ENCODE measurements at places on chromosomes 7 and 10. TPM values are rescaled to one million over a fixed set of nuclear protein-coding genes. Genes with fewer than 3 reads are reported as not detected.

DNA sequence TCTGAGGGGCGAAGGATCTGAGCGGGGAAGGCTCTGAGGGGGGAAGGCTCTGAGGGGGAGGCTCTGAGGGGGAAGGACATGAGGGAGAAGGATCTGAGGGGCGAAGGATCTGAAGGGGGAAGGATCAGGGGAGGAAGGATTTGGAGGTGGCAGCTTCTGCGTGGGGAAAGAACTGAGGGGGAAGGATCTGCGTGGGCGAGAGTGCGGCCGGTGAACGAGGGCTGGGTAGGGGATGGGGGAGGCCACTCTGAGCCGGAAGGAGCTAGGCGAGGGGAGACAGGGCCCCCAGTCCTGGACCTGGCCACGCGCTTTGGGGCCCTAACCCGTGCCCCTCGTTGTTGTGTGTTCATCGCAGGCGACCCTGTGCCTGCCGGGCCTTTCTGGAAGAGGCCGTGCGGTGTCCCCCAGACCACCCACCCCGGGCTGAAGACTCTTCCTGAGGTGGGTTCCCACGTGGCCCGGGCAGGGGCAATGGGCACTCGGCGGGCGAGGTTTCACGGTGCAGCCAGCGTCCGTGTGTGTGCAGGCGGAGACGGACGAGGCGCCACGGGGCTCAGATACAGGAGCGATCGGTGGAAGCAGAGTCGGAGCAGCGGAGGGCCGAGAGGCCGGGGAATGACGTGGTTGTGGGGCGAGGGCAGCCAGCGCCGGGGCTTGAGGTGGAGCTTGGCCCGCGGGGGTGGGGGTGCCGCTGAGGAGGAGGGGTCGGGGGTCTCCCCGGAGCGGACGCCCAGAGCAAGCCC, 2.0 kb downstream of the CALY start:
- H3K4me1 ChIP-seq = peaks cover 15% of the 10 kb centered on the region
- H3K27ac ChIP-seq = no peak overlapping the region
- no peaks in the 10 kb centered on the region for H3K36me3 ChIP-seq
- peak overlapping the region; percentile 11 for H3K4me3 ChIP-seq
- H3K27me3 ChIP-seq = peaks cover 23% of the 10 kb centered on the region
- DNase-seq = no peak

GRCh38 chr7:119964788-119965542, 308.0 kb upstream of the KCND2 start:
- no peaks in the 10 kb centered on the region for H3K4me1 ChIP-seq
- no peak overlapping the region for H3K4me3 ChIP-seq

DNA sequence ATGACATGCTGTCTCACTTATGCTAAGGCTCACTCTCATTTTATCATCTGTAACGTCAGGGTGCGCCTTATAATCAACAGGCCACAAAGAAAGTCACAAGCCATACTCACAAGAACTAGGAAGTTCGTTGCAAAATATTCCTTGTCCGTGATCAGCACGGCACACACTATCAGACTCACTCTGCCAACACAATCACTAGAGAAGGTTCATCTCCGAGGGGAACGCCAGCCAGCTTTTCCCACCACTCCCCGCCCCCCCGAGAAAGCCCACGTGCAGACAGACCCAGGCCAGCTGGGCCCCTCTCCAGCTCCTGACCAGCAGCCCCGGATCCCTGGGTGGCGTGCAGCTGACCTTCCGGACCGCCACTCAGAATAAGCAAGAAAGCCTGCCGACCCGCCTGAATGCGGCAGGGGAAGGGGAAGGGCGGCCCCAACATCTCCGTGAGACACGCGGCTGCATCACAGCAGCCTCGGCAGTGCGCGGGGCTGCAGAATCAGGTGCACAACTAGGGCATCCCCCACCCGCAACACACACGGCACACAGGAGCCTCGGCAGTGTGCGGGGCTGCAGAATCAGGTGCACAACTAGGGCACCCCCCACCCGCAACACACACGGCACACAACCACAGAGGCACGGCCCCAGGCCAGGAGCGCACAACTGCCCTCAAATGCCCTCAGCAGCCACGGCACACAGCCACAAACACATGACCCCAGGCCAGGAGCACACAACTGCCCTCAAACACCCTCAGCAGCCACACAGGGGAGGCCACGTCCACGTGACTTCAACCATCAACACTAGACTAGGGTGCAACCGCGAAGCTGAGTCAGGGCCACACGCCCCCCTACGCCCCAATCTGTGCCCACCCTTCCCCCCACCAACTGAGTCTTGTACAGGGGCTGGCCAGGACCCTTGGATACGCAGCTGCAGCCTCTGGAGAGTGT, 2.5 kb upstream of the GPR146 start:
- peak overlapping the region; percentile 92 for H3K27ac ChIP-seq
- H3K27me3 ChIP-seq = no peaks in the 10 kb centered on the region
- peaks cover 21% of the 10 kb centered on the region for H3K4me1 ChIP-seq
- H3K36me3 ChIP-seq = no peaks in the 10 kb centered on the region
- no peak overlapping the region for H3K4me3 ChIP-seq
- DNase-seq = no peak

DNA sequence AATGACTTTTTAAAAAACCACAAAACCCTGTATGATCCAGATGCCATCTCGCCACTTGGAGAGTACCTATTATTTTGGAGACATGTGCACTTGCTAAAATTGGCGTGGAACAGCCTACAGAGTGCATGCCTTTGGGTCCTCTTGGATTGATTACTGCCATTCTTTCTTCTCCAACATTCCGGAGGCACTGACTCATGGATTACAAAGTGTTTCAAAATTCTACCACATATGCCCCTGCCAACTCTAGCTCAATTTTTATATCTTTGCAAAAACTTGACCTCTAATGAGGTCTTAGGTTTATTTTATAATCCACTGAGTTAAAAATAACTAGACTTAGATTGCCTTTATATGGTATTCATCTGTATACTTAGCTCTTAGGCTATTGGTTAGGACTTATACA, 55.8 kb upstream of the KIF5B start:
- H3K4me1 ChIP-seq = no peaks in the 10 kb centered on the region
- no peaks in the 10 kb centered on the region for H3K27me3 ChIP-seq
- DNase-seq = no peak
- H3K27ac ChIP-seq = no peak overlapping the region
- no peaks in the 10 kb centered on the region for H3K36me3 ChIP-seq

GRCh38 chr7:82501346-82501745, 57.8 kb upstream of the CACNA2D1 start:
- H3K4me3 ChIP-seq = no peak overlapping the region
- no peaks in the 10 kb centered on the region for H3K36me3 ChIP-seq
- no peak overlapping the region for H3K27ac ChIP-seq
- H3K4me1 ChIP-seq = no peaks in the 10 kb centered on the region

DNA sequence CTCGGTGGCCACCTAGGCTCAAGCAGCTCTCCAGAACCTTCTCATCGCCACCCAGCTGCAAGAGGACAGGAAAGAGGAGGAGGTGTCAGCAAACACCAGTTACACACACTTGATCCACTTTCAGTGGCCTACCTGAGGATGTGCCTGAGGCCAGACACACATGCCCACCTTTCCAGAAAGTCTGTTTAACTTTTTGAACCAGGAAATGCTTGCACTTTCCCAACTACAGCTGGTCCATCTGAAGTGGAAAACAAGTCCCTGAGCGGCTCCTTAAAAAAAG, 15.7 kb upstream of the CYREN start:
- H3K4me3 ChIP-seq = no peak overlapping the region
- no peaks in the 10 kb centered on the region for H3K4me1 ChIP-seq
- no peak overlapping the region for H3K27ac ChIP-seq
- peaks cover 8% of the 10 kb centered on the region for H3K36me3 ChIP-seq
- no peak for DNase-seq

DNA sequence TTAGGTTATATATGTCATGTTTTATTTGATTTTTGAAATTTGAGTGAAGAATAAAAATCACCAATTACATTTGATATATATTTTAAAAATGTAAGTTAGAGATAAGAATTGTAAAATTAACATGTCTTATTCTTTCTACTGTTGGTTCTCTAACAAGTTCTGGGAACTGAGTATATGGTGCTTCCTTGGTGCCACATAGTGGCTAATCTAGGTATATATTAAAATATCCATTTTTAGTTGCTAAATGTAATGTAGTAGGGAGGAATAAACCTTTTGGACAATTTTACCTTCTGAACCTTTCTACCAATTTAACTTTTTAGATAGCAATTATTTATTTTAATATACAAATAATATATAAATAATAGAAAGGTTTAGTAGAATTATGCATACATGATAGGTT, 17.5 kb downstream of the CFAP69 start:
- no peaks in the 10 kb centered on the region for H3K36me3 ChIP-seq
- no peaks in the 10 kb centered on the region for H3K27me3 ChIP-seq
- no peak overlapping the region for H3K4me3 ChIP-seq

DNA sequence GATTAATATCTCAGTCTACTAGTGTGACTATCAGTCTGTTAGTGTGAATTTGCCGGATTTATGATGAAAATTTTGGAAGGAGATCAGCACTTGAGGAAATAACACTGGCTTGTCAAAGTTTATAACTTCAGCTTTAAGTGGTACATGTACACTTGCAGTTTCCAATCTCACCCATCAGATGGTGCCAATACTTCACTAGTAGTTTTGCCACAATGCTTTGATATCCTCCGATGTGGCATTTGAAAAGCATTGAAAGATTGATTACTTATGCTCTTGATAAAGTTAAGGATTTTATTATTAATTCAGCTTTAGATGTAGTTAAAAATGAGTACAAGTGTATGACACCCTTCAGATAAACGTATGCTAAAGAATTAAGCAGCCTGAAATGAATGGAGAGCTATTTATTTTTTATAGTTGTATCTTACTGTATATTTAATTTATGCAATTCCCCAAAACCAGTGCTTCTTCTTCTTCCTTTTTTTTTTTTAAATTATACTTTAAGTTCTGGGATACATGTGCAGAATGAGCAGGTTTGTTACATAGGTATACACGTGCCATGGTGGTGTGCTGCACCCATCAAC, 98.2 kb downstream of the ANLN start:
- H3K4me1 ChIP-seq = no peaks in the 10 kb centered on the region
- H3K36me3 ChIP-seq = no peaks in the 10 kb centered on the region

DNA sequence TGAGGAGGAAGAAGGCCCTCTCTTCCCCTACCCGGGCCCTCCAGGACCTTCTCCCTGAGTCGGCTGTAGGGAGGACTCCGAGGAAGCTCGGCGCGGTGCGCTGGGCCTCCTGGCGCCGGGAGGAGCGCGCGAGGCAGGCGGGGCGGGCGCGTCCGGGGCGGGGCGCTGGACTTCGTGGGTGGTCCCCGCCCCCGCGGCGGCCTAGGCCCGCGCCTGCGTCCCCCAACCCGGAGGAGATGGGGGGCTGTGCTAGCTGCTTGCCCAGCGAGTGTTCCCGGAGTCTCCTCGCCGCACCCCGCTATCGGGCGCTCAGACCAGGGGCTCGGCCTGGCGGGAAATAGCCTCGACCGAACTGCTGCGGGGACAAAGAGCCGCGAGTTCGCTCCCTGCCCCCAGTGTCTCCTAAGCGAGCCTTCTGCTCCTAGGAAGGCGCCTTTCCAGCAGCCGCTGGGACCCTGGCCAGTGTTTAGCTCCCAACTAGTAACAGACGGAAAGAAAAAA, 19.2 kb upstream of the SMO start:
- peak overlapping the region; percentile 39 for H3K4me3 ChIP-seq
- no peaks in the 10 kb centered on the region for H3K4me1 ChIP-seq
- DNase-seq = peak; percentile 41
- H3K27ac ChIP-seq = peak overlapping the region; percentile 67
- H3K36me3 ChIP-seq = no peaks in the 10 kb centered on the region

DNA sequence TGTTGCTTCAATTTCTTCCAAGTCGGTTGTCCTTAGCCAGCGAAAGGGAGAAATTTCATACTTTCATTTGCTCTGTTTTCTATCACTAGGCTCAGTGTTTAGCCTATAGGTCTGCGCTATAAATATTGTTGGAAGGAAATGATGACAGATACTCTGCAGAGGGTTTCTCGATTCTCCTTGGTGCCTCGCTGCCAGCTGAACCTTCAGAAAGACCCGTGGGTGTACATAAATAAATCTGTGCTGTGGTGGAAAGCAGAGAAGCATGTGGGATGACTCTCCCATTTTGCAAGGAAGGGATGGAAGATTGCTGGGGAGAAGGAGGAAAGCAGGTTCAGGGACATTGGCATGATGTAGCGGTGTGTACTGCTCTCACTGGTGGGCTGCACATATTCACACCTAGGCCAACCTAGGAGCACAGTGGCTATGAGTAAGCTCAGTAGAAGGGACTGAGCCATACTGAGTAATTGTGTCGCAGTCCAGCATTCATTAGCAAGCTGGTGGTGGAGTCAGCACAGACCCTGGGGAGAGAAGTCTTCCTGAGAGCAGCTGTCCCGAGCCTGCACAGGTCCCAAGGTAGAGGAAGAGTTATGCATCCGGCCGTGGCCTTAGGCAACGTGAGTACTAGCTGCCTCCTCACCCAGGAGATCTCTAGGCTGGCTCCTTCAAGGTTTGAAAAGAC, 50.5 kb downstream of the PNLIPRP3 start:
- H3K4me1 ChIP-seq = no peaks in the 10 kb centered on the region
- H3K4me3 ChIP-seq = no peak overlapping the region
- no peak for DNase-seq
- no peak overlapping the region for H3K27ac ChIP-seq
- H3K36me3 ChIP-seq = no peaks in the 10 kb centered on the region

DNA sequence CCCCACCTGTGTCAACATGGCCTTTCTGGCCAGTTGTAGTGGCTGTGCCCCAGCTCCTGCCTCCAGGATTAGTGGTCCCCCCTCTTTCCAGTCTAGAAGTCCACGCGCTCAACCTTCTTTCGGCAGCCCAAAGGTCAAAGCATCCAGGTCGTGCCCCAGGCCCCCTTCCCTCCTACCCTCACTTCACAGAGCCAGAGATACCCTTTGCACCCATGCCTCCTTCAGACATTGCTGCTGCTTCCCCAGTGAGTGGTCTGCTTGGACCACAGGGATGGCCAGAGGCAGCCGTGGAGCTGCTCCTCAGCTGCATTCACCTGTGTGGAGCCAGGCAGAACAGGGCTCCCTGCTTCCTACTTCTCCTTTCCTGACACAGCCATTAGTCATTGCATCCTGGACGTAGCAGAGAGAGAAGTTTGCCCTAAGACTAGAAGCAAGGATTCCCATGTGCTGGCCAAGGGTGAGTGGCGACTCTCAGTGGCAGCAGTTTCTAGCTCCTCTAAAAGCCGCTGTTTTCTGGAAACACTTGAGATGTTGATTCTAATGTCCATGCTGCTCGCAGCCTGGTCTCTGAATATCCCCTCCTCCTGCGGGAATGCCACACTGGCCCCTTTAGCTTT, 243.1 kb upstream of the SHH start:
- no peak overlapping the region for H3K27ac ChIP-seq
- H3K4me3 ChIP-seq = no peak overlapping the region
- DNase-seq = no peak

- H3K27me3 ChIP-seq = no peaks in the 10 kb centered on the region
- H3K27ac ChIP-seq = no peak overlapping the region
- no peaks in the 10 kb centered on the region for H3K36me3 ChIP-seq
These were observed 146.0 kb downstream of the FANK1 start for GRCh38 chr10:126042354-126042753.

- no peak overlapping the region for H3K4me3 ChIP-seq
- no peaks in the 10 kb centered on the region for H3K27me3 ChIP-seq
- H3K4me1 ChIP-seq = peaks cover 2% of the 10 kb centered on the region
- no peaks in the 10 kb centered on the region for H3K36me3 ChIP-seq
- no peak overlapping the region for H3K27ac ChIP-seq
These were observed 34.3 kb downstream of the MYL10 start for GRCh38 chr7:101594790-101595189.

Gene VSTM4
- total RNA-seq = 6.9 TPM

Gene MAT1A
- total RNA-seq = not detected

Gene CPVL
- total RNA-seq = 48.3 TPM

Gene SLC29A3
- total RNA-seq = 12.7 TPM

Gene SYT15B
- total RNA-seq = 3.0 TPM

Gene ACTL6B
- 2.4 TPM for total RNA-seq

Gene NIPSNAP2
- total RNA-seq = 84.0 TPM

Gene FAM131B
- 0.32 TPM for total RNA-seq

Gene CPA2
- not detected for total RNA-seq
